Neural progenitor cell (in vitro differentiated cells): ENCODE measurements at places on chromosomes 6 and 20.

DNA sequence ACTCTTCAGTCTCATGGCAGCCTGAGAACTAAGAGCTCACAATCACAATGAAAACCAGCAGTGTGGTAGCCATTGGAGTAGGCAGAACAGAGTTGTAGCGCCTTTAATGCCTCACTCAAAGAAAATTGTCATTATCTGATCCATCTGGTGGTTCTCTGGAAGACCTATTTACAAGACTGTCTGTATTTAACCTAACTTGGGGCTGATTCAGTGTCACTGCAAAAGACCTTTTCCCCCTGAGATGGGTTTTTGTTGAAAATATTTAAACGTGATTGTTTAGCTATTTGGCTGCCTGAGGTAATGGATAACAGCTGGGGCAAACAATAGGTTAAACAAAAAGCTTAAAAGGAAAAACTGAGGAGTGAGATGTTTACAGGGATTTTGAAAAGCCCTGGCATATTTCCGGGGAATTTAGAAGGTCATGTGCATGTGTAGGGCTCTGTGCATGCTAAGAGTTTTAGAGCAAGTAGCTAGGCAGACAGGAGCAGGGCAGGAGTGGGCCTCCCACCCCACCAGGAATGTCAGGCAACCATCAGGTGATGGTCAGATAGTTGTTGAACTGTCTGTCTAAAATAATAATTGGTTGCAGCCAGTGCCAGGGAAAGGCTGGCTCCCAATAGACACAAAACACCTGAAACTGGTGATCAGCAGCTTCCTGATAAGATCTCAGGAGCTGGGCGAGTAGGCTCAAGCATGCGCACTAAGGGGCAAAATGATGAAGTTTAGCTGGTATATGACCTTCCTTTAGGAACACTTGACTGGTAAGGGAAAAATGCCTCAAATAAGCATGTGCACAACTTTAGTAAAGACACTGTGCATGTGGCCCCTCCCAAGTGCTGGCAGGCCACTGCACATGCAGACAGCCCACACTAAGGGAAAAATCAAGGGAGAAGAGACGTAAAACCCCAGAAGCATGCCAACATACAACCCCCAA lies 70.8 kb upstream of the AKIRIN2 start:
- DNase-seq = peak; percentile 43

- DNase-seq = no peak
These were observed 1.9 kb downstream of the MAPK14 start for GRCh38 chr6:36029464-36029863.

DNA sequence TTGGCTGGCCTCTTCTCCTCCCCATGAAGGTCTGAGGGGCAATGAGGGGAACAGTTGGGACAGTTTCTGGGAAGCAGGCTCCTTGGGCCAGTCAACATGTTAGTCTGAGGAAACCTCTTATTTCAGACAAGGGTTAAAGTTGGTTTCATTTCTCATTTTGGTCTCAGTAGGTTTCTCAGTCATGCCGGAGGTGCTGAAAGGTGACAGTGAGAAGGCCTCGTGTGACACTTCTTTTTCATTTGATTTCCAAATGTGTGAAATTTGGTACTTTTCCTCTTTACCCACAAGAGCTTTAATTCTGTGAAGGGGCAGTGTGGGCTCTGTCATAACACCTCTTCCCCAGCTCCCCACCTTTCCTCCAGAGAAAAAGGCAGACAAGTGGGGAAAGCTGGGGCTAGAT lies 7.5 kb upstream of the GLP1R start:
- no peak for DNase-seq

- peak; percentile 24 for DNase-seq
These were observed 848.5 kb upstream of the MAN1A1 start for GRCh38 chr6:120198033-120198432.

DNA sequence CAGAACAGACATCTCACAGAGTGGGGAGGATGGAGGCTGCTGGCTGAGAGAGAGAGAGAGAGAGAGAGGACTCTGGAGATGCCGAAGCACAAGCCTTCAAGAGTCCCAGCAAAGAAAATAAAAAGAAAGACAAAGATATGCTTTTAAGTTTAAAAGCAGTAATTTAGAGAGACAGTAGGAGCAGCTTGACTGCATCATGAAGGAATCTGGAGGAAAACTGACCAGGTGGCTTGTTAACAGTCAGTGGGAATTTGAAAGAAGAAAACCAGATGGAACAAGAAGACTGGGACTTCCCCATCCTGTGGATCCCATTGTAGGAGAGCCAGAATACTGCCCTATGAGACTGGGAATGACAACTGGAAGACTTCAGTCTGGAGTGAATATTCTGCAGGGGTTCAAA lies 46.3 kb upstream of the PLN start:
- DNase-seq = no peak

- DNase-seq = no peak
These were observed 8.3 kb downstream of the HSF2 start for GRCh38 chr6:122407712-122408111.

GRCh38 chr6:1626481-1626880 lies 16.8 kb downstream of the FOXC1 start:
- DNase-seq = no peak

DNA sequence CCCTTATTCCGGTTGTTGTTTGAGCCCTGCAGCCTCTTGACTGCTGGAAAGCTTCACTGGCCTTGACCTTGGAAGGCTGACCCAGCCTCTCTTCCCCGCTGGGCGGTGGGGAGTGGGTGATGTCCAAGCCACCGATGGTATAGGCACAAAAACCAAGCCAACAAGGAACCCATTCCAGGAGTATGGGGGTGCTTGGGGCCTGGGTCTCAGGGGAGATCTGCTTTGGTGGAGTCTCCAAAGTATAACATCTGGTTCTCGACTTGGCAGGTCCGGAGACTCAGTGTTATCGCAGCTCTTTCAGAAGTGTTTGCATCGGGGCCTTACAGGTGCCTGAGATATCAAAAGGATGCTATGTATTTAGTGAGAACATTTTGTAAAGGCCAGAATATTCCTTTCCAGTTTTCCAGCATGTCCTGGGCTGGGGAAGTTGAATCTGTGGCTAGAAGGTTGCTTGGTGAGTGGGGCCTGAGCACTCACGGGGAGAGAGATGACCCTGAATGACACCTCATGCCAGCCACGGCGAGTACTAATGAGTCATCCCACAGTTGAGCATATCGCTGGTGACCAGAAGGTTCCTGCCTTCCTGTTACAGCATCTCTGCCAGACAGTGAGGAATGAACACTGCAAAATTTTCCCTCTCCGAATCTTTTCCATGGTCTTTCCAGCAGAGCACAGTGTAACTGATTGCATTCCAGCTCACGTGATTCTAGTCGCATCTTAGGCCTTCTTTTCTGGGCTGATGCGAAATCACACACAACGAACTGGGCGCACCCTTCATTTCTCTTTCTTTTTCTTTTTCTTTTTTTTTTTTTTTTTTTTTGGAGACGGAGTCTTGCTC lies 133.9 kb downstream of the ZDHHC14 start:
- no peak for DNase-seq

DNA sequence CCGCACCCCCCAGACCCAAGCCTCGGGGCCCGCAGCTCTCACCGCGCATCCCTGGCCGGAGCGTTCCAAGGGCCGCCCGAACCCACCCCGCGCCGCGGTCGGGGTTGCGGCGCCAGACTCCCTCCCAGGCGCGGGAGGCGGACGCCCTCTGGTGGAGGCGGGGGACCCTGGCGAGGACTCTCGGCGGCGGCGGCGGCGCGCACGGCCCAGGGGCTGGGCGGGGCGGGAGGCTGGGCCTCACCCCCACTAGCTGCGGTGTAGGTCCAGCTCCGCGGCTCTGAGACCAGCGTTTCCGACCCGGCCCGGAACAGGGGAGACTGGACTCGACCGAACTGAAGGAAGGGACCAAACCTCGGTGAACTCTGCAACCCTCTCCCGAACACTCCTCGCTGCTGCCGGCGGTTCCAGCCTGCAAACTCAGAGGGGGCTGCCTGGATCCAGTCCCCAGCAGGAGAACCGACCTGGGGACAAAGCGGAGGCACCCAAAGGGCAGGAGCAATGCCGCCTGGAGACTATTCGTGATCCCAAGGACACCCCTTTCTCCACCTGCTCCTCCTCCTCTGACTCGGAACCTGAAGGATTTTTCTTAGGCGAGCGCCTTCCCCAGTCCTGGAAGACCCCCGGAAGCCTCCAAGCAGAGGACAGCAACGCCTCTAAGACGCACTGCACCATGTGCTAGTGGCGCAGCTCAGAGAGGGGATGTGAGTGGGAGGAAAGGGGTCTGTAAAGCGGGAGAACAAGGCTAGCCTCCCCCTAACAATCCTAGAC lies 859 bp upstream of the TOMM6 start:
- DNase-seq = peak; percentile 95

- no peak for DNase-seq
These were observed 536 bp upstream of the MTFR2 start for GRCh38 chr6:136250686-136251008.

DNA sequence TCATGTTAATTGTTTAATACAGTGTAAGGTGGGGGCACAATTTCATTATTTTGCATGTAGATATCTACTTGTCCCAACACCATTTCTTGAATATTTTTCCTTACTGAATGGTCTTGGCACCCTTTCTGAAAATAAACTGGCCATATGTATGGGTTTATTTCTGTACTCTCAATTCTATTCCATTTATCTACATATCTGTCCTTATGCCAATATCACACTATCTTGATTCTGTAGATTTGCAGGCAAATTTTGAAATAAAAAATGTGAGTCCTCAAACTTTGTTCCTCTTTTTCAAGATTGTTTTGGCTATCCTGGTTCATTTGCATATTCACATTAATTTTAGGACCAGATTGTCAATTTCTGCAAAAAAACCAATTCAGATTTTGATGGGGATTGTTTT lies 34.8 kb downstream of the SCGN start:
- no peak for DNase-seq

DNA sequence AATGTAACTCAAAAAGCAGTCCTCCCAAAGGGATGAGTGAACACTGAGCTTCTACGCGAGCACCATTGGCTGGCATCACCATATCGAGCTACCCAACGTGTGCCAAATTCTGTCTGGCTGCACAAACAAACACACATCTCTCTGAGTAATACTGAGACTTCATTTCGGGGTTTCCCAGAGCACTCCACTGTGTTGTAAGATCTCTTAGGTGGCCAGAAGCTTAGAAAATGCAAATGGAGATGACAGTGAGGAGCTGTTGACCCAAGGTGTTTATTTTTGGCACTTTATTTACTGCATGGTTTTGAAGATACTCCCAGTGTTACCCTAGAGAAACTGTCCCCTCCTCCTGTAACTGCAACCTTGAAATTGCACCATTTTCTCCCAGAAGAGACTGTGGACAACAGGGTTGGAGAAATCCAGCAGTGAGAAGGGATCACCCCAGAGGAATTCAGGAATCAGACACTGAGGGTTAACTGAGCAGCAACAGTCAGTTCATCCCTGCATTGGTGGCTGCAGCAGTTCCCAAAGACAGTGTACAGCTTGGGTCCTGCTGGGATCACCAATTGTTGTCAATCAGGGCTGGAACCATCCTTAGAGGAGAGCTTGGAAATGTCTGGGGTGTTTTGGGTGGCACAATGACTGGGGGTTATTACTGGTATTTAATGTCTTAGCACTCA lies 1.0 kb upstream of the RIPOR2 start:
- no peak for DNase-seq

- DNase-seq = no peak
These were observed 66.5 kb downstream of the REV3L start for GRCh38 chr6:111416529-111416928.

GRCh38 chr6:162887981-162888689 lies 160.4 kb downstream of the PACRG start:
- DNase-seq = no peak

- DNase-seq = no peak
These were observed 40.0 kb upstream of the GCNT2 start for GRCh38 chr6:10481101-10481500.

GRCh38 chr6:154301839-154302752 lies 54.5 kb downstream of the IPCEF1 start:
- DNase-seq = no peak

DNA sequence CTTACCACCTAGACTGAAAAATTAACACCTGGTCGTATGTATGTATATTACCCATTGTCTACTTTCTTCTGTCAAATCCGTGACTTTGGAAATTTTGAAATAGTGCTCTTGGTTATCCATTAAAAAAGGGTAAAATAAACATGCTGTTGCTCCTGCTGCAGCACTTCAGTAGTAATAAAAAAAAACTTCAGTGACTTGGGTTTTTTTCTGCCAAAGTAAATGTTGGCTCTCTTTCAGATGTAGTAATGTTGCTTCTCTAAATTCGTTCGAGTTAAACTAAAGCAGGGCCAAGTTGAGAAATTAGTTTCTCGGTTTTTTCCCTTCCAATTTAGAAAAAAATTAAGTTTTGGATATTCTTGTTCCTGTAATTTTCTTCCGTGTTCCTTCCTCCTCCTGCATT lies 34.2 kb downstream of the JARID2 start:
- no peak for DNase-seq
